ENCODE measurements at places on chromosomes 3 and 15.
A peak's percentile ranks its signal among the peaks of the same experiment; 100 is the strongest.

DNA sequence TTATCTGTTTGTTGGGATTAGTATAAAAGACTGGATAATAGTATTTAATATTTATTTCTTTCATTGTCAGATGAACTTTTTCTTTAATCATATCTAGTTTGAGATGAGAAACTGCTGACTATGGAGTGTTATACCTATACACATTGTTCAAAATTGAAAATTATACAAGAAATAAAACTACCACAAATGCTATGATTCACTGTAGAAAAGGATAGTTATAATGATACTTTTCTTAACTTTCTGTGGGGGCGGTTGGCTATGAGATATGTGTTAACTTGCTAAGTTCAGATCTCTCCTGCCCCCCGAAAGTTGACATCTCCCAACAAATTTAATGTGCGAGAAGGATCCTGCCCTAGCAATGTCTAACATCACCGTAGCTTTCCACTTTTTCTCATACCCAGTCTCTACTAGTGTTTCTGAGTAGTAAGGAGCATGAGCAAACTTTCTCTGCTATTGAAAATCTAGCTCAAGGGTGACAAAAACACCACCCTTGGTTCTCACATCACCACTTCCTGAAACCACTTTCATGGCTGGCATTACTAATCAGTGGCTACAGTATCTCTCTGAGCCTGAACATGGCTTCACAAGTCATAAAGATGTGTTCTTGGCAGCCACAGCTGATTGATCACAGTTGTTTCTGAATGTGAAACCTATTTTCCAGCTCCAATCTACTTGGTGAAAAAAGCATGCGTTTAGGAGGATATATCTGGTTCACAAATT is 15.8 kb upstream of the SAMMSON start:
- no peak for DNase-seq

- no peak for DNase-seq
Measured at GRCh38 chr3:156109989-156110388, 10.4 kb upstream of the KCNAB1 start.

DNA sequence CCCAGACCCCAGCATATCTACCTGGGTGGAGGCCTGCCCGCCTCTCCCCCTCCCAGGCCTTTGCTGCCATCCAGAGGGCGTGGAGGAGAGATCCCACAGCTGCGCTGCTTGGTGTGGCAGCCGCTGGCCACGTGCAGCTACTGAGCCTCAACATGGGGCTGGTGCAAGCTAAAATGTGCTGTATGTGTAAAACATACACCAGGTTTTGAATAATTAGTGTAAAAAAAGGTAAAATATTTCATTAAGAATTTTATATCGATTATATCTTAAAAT is 95.8 kb downstream of the SEC22A start:
- no peak for DNase-seq

DNA sequence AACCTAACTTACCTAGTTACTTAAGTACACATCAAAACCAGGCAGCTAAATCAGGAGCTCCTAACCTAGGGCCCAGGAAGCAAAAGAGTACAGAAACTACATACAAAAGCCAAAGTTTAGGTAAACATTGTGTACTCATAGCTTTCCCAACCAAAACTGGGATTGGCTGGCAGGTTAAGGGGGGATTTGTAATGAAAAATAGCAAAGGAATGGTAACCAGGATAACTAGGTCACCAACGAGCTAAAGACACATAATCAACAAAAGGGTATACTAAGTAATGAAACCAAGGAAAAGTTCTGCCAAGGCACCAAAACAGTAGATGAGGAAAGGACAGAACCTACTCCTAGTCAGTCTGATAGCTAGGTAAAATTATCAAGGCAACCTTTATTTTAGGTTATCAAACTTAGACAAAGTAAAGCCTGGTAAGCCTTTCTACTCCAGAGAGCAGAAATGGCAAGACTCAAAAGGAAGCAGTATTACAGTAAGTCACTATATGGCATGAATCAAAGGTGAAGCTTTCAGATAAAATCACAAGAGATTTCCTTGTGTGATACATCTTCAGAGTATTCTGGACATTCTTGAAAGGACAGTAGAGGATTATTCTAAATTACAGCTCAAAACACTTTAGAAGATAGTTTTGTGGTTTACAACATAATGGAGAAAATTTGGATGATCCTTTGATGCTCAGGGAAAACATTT is 10.2 kb downstream of the TRA2B start:
- DNase-seq: no peak

GRCh38 chr3:50169232-50169832 is 14.2 kb downstream of the SEMA3F start:
- DNase-seq: no peak

GRCh38 chr15:70569091-70569713 is 194.2 kb downstream of the UACA start:
- no peak for DNase-seq

DNA sequence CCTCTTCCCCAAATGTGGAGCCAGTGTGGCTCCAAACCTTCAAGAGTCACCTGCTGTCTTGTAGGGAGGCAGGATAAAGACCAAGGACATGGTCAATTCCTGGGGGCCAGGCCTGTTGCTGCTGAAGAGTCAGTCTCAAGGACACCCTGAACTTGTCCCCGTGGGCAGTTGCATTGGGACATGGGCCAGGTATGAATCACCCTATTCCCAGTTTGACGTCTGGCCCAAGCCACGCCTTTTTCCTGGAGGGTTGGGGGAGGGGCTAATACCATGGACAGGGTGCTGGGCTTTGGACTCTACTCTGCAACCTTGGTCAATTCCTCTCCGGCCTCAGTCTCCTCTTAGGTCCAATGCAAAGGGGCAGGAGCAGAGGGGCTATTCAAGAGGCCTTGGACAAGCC is 10.4 kb downstream of the ATP2B2 start:
- no peak for DNase-seq

DNA sequence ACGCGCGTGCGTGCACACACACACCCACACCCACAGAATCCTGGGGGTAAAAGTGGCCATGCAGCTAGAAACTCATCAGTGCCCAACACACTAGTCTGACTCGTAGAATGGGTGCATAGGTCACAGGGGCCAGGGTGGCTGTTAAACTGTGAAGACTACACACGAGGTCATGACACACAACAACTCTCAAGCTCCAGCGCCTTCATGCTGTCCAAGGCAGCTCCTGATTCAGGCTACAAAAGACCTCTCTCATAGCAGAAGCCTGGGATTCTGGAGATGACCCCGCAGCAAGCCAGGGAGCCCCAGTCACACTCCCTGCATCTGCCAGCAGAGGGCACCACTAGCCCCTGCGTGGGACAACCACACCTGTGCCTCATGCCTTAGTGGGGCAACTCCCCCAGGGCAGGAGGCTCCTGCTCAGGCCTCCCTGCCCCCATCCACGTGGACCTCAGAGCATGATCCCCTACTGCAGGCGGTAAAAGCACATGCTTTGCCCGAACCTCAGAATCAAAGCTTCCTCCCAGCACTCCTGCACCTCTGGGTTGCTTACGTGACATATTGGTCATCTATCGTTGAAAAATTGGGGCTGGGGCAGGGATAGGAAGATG is 93.1 kb downstream of the LRIG1 start:
- DNase-seq: peak; percentile 74

DNA sequence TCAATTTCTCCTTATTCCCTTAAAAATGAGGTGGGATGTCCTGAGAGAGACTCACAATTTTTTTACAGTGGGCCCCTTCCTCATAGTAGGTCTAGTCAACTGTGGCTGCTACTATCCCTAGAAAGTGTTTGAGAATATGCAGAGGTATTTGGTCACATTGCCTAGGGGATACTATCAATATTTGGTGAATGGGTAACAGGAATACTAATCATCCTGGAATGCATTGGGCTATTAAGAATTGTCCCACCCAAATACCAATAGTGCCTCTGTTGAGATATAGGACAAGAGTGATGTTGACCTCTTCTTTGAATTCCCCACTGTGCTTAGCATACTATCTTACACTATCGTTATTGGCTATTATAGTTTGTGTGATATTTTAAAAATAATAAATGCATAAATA is 389.4 kb downstream of the DIPK2A start:
- no peak for DNase-seq

DNA sequence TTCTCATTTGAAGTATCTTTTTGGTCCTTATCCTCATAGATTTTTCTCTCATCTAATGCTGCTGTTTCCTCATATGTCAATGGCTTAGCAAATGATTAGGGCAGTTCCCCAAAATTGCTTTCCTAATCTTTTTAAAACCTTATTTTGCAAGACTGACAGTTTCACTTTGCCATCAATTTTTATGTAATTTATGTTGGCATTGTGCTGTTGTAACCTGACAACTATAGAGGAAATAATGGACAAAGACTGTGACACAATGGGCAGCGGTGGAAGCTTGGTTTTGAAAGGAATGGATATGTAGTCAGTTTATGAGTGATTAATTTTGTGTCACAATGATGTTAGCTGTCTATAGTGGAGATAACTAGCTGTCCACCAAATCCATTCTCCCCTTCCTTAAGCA is 10.6 kb upstream of the SH3BP5 start:
- DNase-seq: no peak

DNA sequence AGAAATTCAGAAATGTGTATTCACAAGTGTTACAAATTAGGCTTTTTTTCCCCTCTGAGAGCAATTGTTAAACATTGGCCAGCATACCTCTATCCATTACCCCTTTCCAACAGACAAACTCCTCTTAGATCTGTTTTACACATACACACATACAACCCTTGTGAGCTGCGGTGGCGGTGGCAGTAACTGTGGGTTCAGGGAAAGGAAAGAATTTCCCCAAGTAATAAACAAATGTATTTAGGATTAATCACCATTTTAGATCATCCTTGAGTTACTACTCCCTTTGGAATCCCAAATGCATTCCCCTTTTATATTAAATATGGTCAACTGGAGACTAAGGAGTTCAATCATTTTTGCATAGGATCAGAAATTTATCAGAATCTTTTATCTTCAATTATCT is 667.0 kb downstream of the FHIT start:
- DNase-seq: no peak

- DNase-seq: no peak
Measured at GRCh38 chr15:96088650-96089049, 241.8 kb upstream of the NR2F2 start.

DNA sequence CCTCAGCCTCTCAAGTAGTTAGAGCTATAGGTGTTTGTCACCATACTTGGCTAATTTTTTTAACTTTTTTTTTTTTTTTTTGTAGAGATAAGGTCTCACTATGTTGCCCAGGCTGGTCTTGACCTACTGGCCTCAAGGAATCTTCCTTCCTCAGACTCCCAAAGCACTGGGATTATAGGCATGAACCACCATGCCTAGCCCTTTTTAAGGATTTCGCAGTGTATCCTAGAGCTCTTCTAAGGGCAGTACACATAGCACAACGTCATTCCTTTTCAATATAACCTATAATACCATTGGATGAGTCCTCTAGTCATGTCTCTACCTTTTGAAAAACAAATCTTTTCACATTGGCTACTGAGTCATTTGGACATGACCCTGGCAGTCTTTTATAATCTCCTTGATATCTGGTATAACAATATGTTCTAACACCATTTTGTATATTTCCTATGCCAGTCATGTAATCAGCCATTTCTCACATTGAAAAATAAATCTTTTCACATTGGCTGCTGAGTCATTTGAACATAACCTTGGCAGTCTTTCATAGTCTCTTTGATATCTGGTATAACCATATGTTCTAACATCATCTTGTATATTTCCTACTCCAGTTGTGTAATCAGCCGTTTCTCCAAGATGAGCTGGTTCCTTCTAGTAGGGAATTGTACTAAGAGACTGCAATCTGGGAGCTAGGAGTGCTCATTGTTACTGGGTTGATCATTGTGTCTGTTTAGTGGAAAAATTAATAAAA is 944.7 kb downstream of the MCTP2 start:
- no peak for DNase-seq

DNA sequence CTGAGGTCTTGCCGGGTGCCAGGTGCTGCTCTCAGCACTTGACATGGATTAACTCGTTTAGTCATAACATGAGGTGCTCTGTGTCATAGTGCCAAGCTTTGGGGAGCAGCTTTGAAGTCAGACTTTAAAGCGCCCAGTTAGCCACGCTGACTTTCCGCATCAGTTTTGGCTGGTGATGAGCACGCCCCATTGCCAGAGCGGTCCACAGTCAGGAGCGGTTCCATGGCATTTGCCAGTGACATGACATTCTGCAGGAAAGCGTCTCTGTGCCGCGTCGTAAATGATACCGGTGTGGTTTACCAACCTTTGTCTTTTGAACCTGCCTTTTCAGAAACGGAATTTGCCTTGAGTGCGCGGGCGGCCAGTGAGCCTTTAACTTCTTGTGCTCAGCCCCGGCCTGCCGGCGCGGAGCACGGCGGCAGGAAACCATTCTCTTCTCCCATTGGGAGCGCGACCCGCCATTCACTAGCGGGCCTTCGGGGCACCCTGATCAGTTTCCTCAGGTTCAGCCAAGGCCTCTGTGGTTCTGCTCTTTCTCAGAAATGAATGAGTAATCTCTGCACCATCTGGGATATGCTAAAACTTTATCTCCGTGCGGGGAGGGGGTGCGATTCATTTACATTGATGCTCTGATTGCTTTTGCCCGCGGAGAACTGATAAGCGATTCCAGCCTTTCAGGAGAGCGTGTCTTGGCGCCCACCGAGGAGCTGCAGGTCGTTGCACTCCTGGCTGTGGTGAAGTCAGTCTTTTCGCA is 1.7 kb upstream of the SLC2A2 start:
- DNase-seq: peak; percentile 8

DNA sequence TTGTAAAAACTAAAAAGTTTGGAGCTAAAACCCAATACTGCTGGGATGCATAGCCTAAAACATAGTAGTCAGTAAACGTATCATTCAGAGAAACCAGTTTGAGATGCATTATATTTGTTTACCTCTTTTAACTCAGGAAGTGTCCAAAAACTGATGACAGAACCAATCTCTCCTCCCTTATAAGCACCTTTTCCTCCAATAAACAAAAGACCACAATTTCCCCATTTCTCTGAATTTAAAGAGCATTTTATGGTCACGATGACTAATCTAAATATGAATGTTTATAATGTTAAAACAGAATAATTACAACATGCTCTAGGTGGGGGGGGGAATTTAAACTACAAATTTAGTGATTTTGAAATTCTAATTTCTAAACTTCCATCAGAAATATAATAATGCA is 58.5 kb downstream of the CEP63 start:
- no peak for DNase-seq

DNA sequence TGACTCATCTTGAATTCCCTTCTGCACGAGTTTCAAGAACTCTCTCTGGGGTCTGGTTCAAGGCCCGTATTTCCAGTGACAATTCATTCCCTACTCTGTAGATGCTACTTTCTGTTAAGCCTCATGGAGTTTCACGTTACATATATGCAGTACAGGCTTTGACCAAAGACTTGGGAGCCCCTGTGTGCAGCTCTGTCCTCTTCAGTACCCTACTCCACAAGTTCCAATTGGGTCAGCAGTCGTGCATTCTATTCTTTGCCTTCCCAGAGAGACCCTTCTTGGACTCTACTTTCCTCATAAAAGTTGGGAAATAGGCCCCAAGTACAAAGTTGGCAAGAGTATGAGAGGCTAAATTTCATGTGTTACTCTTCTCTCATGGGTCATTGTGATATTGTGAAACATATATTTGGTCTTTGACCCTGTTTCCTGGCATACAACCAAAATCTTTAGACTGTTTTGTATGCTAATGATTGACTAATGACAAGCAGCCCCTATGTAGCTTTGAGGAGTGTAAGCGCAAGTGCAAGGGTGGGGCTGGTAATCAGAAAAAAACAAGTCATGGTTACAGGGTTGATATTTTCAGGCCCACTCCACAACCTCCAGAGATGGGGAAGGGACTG is 15.0 kb upstream of the CCDC50 start:
- DNase-seq: no peak

GRCh38 chr15:67953299-67953698 is 100.8 kb upstream of the PIAS1 start:
- DNase-seq: no peak

- DNase-seq: no peak
Measured at GRCh38 chr3:153961494-153961893, 159.7 kb upstream of the ARHGEF26 start.

- DNase-seq: no peak
Measured at GRCh38 chr15:36769098-36769497, 189.7 kb downstream of the CDIN1 start.

Data from CD4-positive, alpha-beta T cell treated with Interleukin-21 for 1 hour (primary cell).